ENCODE measurements at places on chromosomes 3 and 15.

DNA sequence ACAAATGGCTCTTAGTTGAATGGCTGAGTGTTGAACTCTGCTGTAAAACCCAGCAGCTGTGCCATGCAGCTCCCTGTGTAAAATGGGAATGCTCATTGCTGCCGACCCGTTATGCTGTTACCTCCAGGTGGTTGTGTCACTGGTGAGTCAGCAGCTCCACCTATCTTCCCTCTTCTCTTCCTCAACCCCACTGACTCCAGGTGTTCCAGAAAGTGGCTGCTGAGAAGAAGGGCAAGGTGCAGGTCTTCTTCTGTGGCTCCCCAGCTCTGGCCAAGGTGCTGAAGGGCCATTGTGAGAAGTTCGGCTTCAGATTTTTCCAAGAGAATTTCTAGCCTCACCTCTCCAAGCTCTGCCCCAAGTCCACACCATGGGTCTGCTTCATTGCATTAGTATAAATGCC is 41.9 kb downstream of the NOX5 start:
- DNase-seq: no peak

DNA sequence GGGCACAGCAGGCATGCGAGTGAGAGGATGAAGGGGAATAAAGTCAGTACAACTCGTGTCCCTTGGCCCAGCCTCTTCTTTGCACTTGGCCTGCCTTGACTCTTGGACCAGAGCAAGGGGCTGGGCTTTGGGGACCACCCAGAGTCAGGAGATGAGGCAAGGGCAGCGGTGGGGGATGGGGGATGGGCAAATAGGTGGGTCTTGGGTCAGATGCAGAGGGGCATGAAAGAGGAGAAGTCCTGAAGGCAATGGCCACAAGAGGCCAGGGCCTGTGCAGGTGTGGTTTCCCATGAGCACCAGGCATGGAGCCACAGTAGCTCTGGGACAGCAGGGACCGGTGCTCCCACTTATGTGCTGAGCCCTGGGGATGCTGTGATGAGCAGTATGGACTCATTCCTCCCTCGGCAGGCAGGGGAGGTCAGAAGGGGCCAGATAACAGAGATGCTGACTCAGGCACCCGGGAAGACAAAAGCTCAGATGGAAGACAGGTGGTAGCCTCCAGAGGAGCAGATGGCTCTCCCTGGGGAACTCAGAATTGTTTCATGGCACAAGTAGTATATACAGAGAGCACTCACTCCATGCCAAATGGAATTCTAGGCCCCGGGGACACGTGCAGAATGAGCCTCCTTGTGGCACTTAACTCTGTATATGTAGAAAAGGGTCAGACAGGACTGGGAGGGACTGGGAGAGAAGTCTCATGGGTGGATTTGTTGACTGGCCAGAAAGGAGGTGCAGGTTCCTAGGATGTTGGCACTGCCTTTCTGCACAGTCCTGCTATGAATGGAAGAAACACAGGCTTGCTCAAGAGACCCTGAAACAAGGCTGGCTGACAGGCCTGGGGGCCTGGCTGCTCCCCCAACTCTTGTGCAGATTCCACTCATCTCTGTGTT is 14.3 kb downstream of the ZBTB47 start:
- DNase-seq: no peak

DNA sequence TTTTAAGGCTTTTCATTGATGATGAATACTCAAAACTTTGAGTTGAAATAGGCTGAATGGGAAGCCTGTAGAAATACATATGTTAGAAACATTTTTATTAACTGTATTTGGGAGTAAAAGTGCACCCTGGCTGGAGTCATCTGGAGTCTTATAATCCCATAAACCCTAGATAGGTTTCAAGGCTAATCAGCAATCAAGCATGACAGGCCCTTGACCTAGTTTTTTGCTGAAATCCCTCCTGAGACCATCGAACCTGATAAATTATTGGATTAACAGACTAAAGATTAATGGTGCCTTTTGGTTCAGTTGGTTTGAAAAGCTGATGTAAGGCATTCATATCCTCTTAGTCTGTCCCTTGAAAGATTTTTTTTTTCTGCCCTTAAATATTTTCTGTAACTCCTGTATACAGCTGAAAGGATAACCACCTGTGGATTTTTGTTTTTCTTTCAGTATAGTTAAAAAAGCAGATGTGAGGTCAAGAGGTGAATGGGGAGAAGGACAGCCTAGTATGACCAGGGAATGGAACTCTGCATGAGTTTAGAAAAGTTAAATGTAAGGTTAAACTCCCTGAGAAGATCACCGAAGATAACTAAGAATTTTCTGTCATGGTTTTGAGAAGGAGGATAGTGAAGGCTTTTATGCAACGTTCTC is 69.4 kb upstream of the STXBP5L start:
- DNase-seq: no peak

- no peak for DNase-seq
Observed at GRCh38 chr3:132635052-132635451, 24.6 kb downstream of the ACAD11 start.

DNA sequence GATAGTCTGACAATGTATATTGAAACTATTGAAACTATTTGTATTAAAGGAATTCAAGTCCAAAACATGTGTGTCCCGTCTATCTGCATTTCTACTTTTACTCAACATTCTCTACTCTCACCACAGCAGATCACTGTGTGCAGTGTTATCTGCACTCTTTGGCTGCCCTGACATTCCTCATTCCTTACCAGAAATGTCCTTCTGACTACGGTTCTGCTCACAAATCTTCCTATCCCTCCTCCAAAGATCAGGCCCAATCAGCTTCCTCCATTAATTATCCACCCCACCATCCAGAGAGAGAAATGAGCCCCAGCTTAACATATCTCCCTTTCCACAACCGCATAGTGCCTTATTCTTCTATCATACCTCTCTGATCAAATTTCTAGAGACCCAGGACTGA is 94.7 kb downstream of the TBL1XR1 start:
- no peak for DNase-seq

DNA sequence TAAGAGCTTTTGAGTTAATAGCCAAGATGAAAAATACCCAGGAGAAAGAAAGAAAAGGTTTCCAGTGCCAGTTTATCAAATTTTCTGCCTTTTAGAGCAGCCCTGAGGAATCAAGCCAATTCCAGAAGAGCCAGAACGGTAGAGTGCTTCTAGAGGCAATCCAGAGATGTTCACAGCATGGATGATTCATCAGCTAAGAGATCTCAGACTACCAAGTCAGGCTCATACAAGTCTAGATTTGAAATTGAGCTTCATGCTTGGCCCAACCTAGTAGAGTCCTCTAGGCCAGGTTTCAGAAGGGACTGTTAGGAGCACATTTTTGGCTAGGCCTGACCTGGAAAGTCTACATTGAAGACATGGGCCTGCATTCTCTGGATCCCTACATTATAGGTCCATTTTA is 15.5 kb downstream of the WDR48 start:
- DNase-seq: no peak

DNA sequence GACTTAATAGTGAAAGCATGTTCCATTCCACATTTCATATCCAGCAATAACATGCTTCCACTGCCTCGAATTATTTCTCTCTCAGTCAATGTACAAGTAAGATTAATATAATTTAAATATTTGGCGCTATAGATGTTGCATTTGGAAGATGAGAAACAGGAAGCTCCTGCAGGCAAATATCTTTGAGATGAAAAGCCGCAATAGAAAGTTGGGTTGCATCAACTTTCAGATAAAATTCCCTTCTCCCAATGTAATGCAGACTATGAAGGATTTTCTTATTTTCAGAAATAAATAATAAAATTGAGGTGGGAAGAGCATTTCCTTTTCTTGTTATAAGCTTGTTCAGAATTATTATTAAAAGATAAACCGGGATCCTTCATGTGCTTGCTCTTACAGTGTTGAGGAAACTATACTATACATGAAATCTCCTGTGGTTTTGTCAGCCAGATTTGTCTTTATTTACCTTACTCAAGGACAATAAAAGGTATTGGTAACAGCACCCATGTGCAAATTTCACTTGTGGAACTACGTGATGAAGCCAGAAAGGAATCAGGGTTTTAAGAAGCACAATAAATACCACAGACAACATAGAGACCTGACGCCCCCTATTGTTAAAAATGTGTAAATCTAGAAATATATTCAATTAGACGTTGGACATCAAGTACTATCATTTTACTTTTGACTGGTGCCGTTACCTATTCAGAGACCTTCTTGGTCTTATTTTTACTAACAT is 307.0 kb downstream of the ARPP21 start:
- DNase-seq: peak; percentile 35

GRCh38 chr3:176690083-176690869 is 507.0 kb downstream of the TBL1XR1 start:
- no peak for DNase-seq

DNA sequence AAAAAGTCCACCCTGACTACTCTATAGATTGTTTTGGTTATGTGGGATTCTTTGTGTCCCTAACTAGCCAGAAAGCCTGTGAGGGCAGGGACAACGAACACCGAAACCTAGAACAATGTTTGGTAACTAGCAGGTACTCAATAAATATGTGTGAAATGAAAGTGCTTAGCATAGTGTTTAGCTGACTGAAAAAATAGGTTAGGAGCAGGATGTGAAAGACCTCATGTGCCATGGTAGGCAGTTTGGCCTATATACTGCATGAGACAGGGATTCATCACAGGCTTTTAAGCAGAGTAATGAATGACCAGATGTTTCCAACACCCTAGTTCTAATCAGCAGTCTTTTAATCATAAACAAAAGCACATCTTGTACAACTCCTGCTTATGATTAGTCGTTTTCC is 64.2 kb downstream of the MYO5A start:
- no peak for DNase-seq

GRCh38 chr3:32143849-32144757 is 37.7 kb downstream of the GPD1L start:
- peak; percentile 86 for DNase-seq

DNA sequence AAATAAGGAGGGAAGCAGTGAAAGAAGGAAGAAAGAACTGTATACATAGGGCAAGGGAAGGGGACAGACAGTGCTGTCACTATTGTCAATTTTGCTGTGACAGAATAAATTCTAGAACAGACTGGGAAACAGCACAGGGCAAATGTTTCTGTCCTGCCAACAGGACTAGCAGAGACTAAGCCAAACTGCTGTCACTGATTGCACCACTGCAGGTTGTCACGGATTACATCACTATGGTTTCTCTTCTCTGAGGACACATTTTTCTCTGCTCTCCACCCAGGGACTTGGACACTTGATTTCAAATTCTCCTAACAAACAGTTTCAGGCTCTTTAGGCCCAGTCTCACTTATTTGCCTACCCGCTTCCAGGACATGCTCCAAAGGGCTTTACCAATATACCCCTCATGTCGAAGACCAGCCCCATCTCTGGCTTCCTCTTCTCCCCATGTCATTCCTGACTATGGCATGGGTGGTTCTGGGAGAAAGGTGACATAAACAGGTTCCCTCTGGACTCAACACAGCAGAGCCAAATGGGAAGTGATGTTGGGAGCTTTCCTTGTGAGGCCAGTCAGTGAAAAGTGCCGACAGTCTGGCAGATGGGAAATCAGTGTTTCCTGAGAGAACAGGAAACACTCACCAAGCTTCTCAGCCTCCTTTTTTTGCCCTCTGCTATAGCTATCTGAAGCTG is 70.2 kb upstream of the ST3GAL6 start:
- DNase-seq: no peak

- no peak for DNase-seq
Observed at GRCh38 chr3:46122091-46122490, 86.0 kb downstream of the CCR1 start.

DNA sequence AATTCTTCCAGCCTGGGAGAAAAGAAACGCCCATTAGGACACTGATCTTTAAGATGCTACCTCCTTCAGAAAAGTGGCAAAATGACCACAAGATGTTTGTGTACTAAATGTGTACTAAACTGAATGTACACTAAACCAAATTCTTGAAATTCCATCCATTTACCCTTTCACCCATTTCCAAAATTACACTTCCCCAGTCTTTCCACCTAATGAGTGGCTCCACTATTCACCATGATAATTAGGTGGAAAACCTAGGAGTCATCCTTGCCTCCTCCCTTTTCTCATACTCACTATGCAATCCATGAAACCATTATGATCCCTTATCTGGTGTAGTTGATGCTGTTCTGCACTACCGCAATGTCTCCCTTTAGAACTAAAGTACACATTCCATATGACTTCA is 452.1 kb upstream of the THBS1 start:
- no peak for DNase-seq

- DNase-seq: no peak
Observed at GRCh38 chr3:194450341-194450740, 36.5 kb downstream of the ATP13A3 start.

DNA sequence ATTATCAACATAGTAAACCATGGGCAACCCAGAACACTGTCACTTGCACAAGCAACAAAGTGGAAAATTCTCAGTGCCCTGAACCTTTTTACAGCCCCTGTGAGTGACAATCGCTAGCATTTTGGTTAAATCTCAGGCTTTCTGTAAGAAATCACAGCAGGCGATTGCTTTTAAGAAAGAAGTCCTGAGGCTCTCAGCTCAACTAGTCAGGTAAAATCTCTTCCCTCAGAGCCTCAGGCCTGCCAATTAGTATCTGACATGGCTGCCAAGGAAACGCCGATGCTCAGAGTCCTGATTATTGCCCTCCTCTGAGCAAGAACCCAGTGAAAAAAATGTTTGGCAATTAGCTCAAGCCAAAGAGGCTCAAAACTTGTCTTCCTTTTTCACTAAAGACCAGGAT is 530.8 kb downstream of the DIPK2A start:
- no peak for DNase-seq

- no peak for DNase-seq
Observed at GRCh38 chr3:32292085-32292796, 53.8 kb downstream of the CMTM8 start.

DNA sequence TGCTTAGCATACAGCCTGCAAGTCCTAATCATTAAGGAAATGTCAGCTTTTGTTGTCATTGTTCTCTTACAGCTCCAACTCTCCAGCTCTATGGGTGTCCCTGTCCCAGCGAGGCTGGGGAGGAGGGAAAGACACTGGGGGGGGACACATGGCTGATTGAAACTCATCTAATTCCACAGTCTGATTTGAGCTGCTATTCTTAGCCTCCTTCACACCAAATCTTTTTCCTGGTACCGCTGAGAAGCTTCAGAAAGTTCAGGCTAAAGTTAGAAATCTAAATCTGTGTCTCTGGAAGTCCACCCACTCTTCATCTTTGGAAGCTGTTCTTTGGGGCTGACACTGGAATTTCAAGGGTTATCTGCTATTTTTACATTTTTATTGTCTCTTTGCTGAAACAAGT is 61.3 kb upstream of the RASGRP1 start:
- DNase-seq: no peak

GRCh38 chr3:85835857-85836440 is 877.2 kb downstream of the CADM2 start:
- DNase-seq: no peak
